ENCODE measurements at places on chromosomes 11 and 22. TPM values are rescaled to one million over a fixed set of nuclear protein-coding genes. Genes with fewer than 3 reads are reported as not detected.

Gene CDK2AP2
- 101 TPM for total RNA-seq

- no peaks in the 10 kb centered on the region for H3K36me3 ChIP-seq
- H3K4me3 ChIP-seq: no peak overlapping the region
- no peak for DNase-seq
Observed at GRCh38 chr11:68659158-68659921, 25.0 kb upstream of the GAL start.

DNA sequence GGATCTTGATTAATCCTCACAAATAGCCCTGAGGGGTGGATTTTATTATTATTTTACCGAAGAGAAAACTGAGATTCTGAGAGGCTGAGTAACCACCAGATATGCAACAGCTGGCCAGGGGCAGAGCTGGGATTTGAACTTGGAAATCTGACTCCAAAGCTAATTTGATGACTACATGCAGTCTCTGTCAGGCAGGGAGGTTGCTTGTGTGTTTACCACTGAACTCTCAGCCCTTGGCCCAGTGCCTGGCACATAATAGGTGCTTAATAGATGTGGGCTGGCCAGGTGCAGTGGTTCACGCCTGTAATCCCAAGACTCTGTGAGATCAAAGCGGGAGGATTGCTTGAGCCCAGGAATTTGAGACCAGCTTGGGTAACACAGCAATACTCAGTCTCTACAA is 121.7 kb upstream of the CRYBB3 start:
- H3K27me3 ChIP-seq: no peaks in the 10 kb centered on the region
- H3K4me3 ChIP-seq: no peak overlapping the region
- DNase-seq: no peak
- H3K27ac ChIP-seq: peak overlapping the region; percentile 43
- H3K36me3 ChIP-seq: peaks cover 5% of the 10 kb centered on the region

GRCh38 chr11:82183346-82183745 is 550.3 kb downstream of the FAM181B start:
- H3K36me3 ChIP-seq: no peaks in the 10 kb centered on the region
- no peaks in the 10 kb centered on the region for H3K27me3 ChIP-seq
- H3K4me1 ChIP-seq: no peaks in the 10 kb centered on the region
- no peak overlapping the region for H3K27ac ChIP-seq

- no peak overlapping the region for H3K4me3 ChIP-seq
- H3K36me3 ChIP-seq: no peaks in the 10 kb centered on the region
- no peak overlapping the region for H3K27ac ChIP-seq
Observed at GRCh38 chr11:59285716-59286260, 72.9 kb upstream of the OR5AN1 start.

GRCh38 chr11:116970485-116971292 is 127.5 kb downstream of the SIK3 start:
- H3K27me3 ChIP-seq: no peaks in the 10 kb centered on the region
- no peak overlapping the region for H3K27ac ChIP-seq
- DNase-seq: no peak
- peaks cover 7% of the 10 kb centered on the region for H3K36me3 ChIP-seq
- H3K4me3 ChIP-seq: no peak overlapping the region

- peaks cover 1% of the 10 kb centered on the region for H3K4me1 ChIP-seq
- H3K36me3 ChIP-seq: no peaks in the 10 kb centered on the region
- H3K27ac ChIP-seq: no peak overlapping the region
- H3K4me3 ChIP-seq: no peak overlapping the region
Observed at GRCh38 chr11:44709281-44709562, 17.5 kb upstream of the TSPAN18 start.

Gene ALDH3B1
- total RNA-seq: 0.45 TPM

Gene YPEL1
- total RNA-seq: 14.7 TPM

DNA sequence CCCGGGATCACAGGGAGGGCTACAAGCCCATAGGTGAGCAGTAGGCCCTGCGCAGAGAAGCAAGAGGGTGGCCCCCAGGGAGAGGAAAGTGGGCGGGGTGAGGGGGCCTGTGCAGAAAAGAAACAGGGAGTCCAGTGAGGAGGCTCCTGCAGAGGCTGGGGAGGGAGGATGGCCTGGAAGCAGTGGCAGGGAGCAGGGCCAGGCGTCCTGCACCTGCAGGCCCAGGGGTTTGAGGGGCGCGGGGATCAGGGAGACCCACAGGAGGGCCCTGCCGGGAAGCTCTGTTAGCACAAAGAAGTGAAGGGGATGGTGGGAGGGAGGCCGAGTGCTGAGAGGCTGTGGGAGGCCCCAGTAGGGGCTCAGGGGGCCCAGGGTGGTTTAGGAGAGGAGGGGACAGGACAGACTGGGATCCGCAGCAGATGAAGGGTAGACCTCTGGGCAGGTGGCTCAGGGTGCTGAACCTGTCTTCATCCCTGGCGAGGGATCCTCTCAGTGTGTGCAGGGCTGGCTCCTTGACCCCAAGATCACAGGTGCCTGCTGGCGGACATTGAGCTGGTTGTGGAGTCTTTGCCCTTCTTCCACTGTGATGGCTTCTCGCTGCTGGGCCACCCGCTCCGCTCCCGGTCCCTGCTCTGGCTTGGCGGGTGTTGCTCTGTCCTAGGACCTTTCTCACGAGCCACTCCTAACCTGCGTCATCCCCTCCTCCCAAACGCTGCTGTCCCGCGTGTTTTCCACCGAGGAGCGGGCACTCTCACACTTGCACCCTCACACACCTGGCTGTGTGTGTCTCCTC is 31.8 kb upstream of the CELSR1 start:
- H3K36me3 ChIP-seq: peaks cover 4% of the 10 kb centered on the region
- peaks cover 4% of the 10 kb centered on the region for H3K4me1 ChIP-seq
- peaks cover 3% of the 10 kb centered on the region for H3K27me3 ChIP-seq
- no peak overlapping the region for H3K27ac ChIP-seq

GRCh38 chr22:20203552-20204201 is 52.8 kb upstream of the CCDC188 start:
- no peak overlapping the region for H3K4me3 ChIP-seq
- H3K27ac ChIP-seq: no peak overlapping the region
- H3K27me3 ChIP-seq: no peaks in the 10 kb centered on the region
- H3K36me3 ChIP-seq: no peaks in the 10 kb centered on the region

Data from activated naive CD8-positive, alpha-beta T cell treated with anti-CD3 and anti-CD28 coated beads, Interleukin-2, amount 10 ng/mL, durations not matched to agents 7 days and 5 days (primary cell).